ENCODE measurements at places on chromosomes 5 and 9. TPM values are rescaled to one million over a fixed set of nuclear protein-coding genes. Genes with fewer than 3 reads are reported as not detected.

DNA sequence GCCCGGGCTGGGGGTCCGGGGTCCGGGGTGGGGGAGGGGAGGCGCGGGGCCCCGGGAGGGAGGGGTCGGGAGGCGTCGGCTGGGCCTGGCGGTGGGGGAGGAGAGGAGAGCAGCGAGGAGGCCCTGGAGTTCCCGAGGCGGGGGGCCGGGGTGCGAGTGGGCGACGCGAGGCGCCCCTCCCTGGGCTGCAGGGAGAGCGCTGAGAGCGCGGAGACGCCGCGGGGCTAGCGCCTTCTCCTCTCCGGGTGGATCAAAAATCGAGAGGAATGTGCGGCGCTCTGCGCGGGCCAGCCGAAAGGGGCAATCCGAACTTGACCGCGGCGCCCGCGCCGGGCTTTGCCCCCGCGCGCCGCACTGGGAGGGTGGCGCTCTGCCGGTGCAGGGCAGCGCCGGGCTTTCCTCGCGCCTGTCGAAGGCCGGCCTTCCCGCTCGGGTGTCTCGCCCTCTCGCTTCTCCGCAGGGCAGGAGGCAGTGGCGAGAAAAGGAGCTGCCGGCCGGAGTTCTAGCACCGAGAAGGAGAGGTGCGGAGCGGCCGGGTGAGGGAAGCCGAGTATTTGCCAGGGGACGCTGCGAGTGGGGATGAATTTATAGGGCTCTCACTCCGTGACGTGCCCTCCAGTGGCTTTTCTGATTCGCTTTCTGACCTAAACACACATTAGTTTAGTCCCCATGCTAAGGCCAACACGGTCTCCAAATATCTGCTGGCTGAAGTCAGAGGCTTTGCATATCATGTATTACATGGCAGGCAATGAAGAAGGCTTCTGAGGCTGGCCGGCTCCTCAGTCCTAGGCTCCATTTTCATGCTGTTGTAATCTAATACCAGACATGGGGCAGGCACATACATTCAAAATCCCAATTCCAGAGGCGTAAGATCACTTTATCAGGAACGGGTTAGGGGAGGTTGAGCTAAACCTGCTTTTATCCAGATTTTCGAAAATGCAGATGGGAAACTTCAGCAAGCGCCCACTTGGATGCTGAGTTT is 503 bp upstream of the GDNF start:
- H3K36me3 ChIP-seq, result no peaks in the 10 kb centered on the region
- peak; percentile 73 for DNase-seq
- peaks cover 2% of the 10 kb centered on the region for H3K4me1 ChIP-seq
- no peak overlapping the region for H3K27ac ChIP-seq
- peak overlapping the region; percentile 55 for H3K4me3 ChIP-seq

DNA sequence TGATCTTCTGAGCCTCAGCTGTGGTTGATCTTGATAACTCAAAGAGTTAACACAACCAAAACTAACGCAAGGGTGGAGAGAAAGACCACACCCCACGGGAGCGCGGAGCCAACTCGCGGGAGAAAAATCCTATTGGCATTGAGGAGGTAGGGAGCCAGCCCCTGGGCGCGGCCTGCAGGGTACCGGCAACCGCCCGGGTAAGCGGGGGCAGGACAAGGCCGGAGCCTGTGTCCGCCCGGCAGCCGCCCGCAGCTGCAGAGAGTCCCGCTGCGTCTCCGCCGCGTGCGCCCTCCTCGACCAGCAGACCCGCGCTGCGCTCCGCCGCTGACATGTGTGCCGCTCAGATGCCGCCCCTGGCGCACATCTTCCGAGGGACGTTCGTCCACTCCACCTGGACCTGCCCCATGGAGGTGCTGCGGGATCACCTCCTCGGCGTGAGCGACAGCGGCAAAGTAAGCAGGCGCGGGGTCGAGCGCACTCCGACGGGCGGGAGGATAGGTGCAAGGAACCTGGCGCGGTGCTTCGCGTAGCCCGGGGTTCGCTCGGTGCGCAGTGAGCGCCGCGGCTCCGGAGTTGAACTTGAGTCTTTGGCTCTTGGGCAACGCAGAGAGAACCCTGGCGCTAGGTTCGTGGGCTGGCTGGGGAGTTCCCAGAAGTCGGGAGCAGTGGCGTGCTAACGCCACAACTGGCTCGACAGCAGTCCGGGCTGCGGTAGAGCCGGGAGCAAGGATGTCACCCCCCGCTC is at the start of gene GDA:
Gene GDA, plus strand, starts transcription at position 210 of the 745 bp plus-strand sequence. Its CDS starts 120 bp downstream, at position 330.
- H3K27me3 ChIP-seq, result no peaks in the 10 kb centered on the region
- no peak within 1 kb of the TSS for H3K4me3 ChIP-seq
- no peaks in the 10 kb centered on the region for H3K4me1 ChIP-seq
- H3K36me3 ChIP-seq, result no peaks in the 10 kb centered on the region
- H3K27ac ChIP-seq, result peak within 1 kb of the TSS; percentile 70

DNA sequence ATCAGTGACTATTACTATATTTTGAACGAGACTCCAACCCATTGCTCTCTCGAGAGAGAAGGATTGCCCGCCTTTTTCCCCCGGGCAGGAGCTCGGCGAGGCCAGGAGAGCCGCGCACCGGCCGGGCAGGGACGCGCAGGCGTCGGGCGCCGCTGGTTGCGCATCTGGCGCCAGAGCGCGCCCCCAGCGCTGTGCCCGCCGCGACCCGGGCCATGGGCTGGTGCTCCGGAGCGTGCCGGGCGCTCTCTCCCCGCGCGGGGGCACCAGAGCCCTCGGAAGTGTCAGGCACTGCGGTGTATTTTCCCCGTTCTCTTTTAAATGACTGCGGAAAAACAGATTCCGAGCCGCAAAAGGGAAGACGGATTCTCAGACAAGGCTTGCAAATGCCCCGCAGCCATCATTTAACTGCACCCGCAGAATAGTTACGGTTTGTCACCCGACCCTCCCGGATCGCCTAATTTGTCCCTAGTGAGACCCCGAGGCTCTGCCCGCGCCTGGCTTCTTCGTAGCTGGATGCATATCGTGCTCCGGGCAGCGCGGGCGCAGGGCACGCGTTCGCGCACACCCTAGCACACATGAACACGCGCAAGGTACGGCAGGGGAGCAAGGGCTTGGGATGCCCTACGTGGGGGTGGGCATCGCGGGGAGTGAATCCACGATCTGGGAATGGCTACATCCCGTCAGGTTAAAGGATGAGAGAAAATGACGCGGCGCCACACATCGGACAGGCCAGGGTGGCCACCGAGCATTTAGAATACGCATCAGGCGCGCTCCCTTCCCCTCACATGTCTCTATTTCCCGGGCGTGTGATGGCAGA is 1.1 kb upstream of the NTRK2 start:
- H3K27ac ChIP-seq, result no peak overlapping the region
- peak; percentile 93 for DNase-seq
- H3K36me3 ChIP-seq, result no peaks in the 10 kb centered on the region

- H3K36me3 ChIP-seq, result no peaks in the 10 kb centered on the region
- no peak for DNase-seq
- no peaks in the 10 kb centered on the region for H3K27me3 ChIP-seq
- no peak overlapping the region for H3K4me3 ChIP-seq
- H3K27ac ChIP-seq, result no peak overlapping the region
Measured at GRCh38 chr9:80437825-80438224, 866.1 kb downstream of the TLE4 start.

DNA sequence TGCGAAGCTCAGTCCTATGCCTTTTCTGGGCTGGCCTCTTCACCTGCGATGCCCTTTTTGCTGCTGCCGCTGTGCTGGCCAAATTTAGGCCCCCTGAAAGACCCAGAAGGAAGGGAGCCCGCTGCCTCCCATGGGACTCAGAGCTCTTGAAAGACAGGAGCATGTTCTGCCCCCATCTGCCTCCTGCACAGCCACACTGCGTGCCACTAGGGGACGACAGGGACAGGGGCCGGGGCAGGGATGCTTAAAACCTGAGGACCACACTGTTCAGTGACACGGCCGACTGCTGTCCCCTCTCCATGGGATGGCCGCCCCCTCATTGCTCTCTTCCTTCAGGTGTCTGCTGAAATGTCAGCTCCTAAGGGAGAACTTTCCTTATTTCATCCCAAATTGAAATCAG is 132.4 kb downstream of the ADAMTS2 start:
- H3K4me3 ChIP-seq, result no peak overlapping the region
- H3K4me1 ChIP-seq, result no peaks in the 10 kb centered on the region
- H3K36me3 ChIP-seq, result no peaks in the 10 kb centered on the region
- no peak for DNase-seq

GRCh38 chr5:76794871-76795270 is 24.0 kb upstream of the F2RL1 start:
- H3K27ac ChIP-seq, result no peak overlapping the region
- DNase-seq, result no peak
- no peaks in the 10 kb centered on the region for H3K27me3 ChIP-seq
- H3K4me3 ChIP-seq, result no peak overlapping the region
- no peaks in the 10 kb centered on the region for H3K36me3 ChIP-seq

DNA sequence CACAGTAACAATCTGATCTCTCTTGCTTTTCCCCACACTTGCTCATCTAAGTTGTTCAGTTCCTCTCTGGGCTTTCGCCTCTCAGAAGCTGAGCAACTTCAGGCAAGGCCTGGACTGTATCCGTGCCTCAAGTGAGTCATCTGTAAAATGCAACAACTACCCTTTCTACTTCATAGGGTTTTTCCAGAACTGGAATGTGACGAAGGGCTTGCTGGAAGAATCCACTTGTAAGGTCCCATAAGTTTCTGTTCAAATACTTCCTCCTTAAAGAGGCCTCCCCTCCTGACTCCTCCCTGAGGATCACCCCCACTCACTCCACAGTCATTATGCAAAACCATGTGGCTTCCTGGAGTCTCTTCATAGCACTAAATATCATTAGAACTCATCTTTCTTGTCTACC is 17.5 kb upstream of the INSYN2B start:
- H3K36me3 ChIP-seq, result no peaks in the 10 kb centered on the region
- H3K27ac ChIP-seq, result no peak overlapping the region
- no peak for DNase-seq
- H3K27me3 ChIP-seq, result no peaks in the 10 kb centered on the region

DNA sequence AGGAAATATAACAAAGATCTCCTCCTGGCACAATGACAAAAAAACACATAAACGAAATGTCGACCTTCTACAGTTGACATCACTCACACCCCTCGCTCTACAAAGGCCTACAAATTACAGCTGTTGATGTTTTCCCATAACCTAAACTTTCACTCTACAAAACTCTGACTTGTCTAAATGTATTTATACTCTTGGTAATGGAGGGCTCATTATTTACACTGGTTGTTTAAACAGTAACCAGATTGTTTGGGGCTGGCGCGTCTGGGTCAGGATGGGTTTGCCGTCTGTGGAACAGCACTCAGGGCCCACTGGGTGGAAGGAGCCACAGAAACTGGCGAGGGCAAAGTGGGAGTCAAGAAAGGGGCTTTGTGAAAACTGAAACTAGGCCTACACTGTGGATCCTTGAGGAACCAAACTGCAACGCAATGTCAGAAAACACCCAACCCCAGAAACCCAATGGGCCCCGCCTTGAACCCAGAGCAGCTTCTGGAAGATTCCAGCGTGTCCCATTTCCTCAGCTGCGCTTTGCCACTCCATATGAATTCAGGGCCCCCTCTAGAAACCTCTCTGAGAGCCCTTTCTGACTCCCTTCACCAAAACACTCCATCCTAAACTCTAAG is 136.7 kb downstream of the ROR2 start:
- no peaks in the 10 kb centered on the region for H3K4me1 ChIP-seq
- H3K27ac ChIP-seq, result no peak overlapping the region
- no peak overlapping the region for H3K4me3 ChIP-seq
- H3K36me3 ChIP-seq, result no peaks in the 10 kb centered on the region
- no peaks in the 10 kb centered on the region for H3K27me3 ChIP-seq

- no peak overlapping the region for H3K27ac ChIP-seq
- no peaks in the 10 kb centered on the region for H3K36me3 ChIP-seq
- no peaks in the 10 kb centered on the region for H3K27me3 ChIP-seq
Measured at GRCh38 chr5:177311392-177311722, 341 bp downstream of the MXD3 start.

DNA sequence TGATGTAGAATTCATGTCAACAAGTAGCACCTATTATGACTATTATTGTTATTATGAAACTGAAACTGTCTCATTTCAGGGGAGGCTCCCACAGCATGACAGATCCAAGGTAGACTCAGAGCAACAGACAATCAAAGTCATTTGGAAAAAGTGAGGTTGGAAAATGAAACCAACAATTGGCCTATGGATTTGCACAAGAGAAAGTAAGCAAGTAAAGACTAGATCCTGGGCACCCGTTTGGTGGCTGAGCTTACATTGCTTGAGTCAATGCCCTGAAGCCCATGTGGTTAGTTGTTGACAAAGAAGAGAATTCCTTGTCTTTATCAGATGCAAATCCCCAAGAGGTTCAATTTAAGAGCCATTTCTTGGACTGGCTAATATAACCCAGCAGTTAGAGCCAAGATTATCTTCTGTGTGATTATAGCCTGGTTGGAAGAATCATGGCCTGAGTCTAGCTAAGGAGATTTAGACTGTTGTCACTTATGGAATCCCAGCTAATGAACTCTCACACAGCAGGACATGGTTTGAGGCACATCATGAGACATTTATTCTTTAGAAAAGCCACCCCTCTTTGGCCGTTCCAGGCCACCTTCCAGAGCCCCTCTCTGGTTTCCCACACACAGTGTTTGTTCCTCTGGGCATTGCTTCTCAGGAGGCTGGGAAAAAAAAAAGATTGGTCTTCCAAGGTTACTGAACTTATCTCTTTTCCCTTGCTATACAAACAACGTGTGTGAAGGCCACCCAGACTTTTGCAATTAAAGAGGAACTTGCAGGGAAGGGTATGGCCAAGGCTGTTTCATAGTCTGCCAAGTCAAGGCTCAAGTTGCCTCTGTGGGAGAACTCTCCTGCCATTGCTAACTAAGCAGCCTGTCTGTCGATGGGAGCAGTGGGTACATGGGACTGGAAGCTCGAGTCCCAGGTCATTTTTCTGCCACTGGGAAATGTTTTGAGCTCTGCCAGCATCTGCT is 399.5 kb downstream of the ENC1 start:
- no peak overlapping the region for H3K27ac ChIP-seq
- no peaks in the 10 kb centered on the region for H3K36me3 ChIP-seq
- H3K4me3 ChIP-seq, result no peak overlapping the region
- DNase-seq, result no peak

- no peaks in the 10 kb centered on the region for H3K36me3 ChIP-seq
- H3K27me3 ChIP-seq, result no peaks in the 10 kb centered on the region
- peaks cover 12% of the 10 kb centered on the region for H3K4me1 ChIP-seq
- DNase-seq, result no peak
Measured at GRCh38 chr5:75678155-75678554, 39.1 kb downstream of the POC5 start.

MARVELD2 gene
- total RNA-seq, result 41.2 TPM
